ENCODE measurements at places on chromosomes 1 and 21.

GRCh38 chr21:34818662-34819158 lies 149.9 kb downstream of the CLIC6 start:
- DNase-seq, result no peak

GRCh38 chr1:36322786-36323635 lies 434 bp downstream of the EVA1B start:
- no peak for DNase-seq

DNA sequence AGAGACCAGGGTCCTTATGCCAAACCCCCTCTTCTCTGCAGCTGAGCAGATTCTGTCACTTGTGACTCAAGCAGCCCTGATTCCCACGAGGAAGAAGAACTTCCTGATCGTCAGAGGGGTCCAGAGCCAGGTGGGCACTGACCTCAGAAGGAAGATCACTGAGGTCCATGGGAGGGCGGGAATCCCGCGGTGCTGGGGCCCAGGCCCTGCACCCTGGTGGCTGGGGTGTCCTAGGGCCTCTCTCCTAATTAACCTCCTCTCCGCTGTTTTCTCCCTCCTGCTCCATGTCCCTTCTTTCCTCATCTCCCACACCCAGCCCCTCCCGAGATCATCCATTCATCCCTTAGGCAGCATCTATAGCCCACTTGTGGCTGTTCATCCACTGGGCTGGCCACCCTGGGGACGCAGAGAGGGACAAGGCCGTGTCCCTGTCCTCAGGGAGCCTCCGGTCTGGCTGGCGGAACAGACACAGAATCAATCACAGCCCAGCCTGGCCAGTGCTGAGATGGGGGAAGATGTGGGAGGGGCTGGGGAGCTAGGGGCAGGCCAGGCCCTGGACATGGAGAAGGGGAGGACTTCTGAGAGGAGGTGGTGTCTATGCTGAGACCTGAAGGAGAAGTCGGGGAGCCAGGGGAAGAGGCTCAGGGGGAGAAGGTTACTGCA lies 638.3 kb downstream of the MATN1 start:
- DNase-seq, result no peak

DNA sequence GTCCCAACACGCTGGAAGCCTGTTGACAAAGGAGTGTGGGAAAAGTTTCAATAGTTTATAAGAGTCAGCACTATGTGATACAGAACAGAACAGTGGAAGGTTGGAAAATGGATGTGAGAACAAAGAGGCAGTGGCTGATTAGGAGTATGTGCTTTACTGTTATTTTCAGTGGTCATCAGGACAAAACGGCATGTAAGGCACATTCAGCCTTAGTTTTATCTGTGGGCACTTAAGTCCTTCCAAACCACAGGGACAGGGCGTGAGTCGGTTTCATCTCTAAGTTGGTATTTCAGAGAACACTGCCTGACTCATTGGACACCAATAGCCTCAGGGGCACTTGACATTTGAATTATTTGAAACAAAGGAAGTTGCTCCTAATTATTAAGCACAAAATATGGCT lies 306.9 kb downstream of the ASTN1 start:
- no peak for DNase-seq

DNA sequence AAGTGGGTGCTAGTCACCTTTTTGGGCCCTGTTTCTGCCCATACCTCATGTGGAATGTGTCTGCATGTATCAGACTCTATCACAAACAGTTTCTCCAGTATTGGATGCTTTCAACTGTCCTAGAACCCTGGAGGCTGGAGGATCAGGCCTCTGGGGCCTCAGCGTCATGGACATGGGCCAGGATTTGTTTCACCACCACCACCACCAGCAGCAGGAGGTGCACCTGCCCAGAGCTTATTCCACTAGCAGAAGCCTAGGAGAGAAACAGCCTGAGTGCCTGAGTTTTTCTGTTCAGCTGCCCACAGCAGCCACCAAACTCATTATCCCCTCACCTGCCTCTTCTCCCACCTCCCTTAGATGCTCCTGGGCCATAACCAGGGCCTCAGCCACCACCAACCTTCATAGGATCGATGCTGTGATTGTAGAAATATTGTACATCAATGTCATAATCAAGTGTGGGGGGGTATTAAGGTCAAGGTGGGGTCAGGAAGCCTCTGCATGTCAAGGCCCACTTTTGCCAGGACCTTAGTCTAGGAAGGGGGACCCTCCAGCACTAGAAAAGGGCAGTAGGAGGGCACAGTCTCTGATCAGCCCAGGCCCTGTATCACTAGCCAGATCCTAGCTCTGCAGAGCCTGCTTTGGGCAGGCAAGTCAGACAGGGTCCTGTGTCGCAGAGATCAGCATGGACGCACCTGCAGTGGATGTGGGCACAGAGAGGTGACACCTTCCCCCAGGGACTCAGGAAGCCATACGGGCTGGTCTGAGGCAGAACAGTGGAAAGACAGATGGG lies 9.3 kb downstream of the DMAP1 start:
- no peak for DNase-seq

DNA sequence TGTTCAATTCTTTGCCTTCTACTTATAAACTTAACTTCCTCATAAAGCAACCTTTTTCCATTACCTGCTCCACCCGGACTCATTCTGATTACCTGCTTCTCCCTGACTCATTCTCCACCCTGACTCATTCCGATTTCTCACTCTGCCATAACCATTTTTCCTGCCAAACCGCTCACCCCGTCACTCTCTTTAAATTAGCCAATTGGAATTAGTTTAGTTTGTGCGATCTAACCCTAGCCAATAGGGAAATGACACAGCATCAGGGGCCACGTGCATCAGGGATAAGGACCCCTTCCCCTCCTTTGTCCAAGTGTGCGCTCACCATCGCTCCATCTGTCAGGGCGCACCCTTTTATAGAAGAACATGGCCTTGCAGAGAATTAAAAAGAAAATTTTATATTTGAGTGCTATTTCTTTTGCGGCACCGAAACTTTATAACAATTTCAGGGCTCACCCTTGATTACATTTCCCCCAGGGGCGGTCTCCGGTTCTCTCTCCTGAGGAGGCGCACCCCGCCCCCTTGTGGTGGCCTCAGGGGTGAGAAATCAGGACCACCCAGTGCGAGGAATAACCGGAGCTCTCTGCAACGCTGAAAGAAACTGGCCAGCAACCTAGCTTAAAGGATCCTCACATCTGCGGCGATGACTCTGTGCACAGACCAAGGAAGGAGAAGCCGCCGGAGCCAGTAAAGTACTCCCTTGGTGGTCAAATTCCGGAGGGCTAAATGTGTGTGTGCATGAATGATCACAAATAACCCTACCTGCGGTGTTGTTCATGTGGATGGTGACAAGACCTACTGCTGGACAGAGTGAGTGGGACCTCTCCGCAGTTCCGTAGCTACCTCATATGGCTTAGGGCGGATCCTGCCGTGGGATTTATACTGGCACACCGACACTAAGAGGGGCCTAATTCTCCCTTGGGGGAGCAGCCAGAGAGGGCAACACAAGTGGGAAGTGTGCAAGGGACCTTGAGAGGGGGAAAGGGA lies 30.3 kb upstream of the CBR3 start:
- DNase-seq, result no peak

DNA sequence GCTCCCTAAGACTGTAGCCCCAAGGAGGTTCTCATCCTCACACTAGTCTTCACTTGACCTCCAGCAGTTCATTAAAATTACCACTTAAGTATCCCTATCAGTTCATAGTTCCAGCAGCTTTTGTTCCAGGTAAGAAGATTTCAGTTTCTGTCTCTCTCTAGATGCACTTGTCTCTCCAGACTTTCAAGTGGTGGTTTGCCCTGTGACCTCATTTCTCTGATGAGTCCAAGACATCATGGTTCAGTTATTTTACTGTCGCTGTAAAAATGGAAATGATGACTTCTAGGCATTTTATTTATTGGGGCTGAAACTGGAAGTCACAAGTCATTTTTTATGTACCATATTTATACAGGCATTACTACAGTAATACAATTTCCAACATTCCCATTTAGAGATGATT lies 17.9 kb upstream of the RGS18 start:
- no peak for DNase-seq

- DNase-seq, result no peak
Measured at GRCh38 chr1:111140680-111140967, 601 bp downstream of the CEPT1 start.

GRCh38 chr1:205454903-205455335 lies 926 bp downstream of the BLACAT1 start:
- peak; percentile 55 for DNase-seq

DNA sequence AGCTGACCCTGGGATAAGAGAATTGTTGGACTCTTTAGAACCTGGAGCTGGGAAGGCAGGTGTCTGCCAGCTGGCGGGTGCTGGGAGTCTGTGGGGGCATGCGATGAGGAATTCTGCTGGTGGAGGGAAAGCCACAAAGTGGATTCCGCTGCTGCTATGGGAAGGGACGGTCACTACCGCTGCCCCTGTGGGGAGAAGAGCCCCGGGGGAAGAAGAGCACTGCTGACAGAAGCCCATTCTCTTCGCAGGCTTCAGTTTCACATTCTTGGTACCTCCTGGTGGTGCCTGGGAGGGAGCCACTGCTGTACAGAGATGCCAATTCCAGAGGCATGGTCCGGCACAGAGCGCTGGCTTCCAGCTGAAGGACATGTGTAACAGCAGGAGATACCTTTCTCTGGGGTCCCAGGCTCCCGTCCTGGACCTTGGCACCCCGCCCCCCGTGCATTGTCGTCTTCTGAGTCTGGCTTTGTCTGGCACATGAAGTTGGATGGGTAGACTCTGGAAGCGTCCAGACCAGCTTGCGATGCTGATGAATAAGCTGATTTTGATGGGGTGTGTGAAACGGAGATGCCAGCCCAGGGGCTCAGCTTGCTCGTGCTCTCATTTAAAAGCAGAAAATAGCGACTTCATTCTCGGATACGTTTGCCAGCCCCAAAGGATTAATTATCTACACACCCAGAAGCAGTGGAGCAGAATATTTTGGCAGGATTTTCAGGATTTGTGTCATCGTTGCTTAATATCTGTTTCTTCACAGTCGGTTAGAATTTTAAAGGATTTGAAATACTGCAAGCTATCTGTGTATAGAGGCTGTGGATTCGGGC lies 13.2 kb downstream of the PDXK start:
- DNase-seq, result peak; percentile 88

DNA sequence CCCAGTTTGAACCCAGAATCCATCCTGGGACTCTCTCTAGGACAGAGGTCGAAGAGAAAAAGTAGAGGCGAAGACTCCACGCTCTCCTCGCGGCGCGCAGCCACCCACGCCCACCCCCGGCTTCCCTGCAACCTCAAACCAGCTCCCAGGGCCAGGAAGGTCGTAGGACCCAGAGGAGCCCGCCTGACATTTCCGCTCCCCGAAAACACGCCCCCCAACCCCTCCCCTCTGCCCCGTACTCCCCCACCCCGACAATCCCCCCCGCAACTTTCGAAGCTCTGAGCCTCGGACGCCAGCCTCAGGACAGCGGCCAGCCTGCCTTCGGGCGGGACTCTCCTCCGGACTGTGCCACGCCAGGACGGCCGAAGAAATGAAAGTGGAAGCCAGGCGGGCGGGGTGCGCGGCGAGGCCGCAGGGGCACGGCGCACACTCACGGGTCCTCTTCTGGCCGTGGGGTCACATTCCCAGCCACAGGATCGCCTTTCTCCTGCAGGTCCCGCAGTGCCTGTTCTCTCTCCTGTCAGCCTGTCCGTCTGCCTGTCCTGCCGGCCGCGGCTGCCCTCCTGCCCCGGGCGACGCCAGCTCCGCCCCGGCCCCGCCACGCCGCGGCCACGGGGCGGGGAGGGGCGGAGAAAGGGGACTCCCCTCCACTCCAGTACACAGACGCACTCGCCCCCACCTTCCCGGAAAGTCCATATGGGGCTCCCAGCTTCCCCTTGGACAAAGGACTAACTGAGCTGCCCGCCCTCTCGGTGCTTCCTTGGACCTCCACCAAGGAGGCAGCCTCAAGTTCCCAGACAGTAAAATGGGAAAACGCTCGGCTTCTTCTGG lies at the start of gene MOB3C:
Gene MOB3C, minus strand, starts transcription at position 535 of the 831 bp plus-strand sequence. CDS start 3,490 bp downstream, outside the sequence.
- no peak for DNase-seq

DNA sequence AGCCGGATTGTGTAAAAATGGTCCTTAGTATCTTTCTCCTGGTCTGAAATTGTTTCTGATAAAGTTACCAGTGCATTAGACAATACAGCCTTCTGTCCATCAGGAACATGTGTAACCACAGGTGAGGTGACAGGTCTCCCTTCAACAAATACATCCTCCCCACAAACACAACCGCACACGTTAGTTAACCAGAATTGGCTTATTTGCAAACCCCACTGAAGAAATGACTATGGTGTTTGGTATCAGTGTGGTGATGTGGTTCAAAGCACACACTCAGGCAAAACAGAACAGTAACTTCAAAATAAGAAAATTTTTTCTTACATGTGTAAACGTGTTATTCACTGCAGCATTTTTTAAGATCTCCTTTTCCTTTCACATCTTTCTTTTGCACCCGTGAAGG lies 517.2 kb upstream of the NR5A2 start:
- no peak for DNase-seq

DNA sequence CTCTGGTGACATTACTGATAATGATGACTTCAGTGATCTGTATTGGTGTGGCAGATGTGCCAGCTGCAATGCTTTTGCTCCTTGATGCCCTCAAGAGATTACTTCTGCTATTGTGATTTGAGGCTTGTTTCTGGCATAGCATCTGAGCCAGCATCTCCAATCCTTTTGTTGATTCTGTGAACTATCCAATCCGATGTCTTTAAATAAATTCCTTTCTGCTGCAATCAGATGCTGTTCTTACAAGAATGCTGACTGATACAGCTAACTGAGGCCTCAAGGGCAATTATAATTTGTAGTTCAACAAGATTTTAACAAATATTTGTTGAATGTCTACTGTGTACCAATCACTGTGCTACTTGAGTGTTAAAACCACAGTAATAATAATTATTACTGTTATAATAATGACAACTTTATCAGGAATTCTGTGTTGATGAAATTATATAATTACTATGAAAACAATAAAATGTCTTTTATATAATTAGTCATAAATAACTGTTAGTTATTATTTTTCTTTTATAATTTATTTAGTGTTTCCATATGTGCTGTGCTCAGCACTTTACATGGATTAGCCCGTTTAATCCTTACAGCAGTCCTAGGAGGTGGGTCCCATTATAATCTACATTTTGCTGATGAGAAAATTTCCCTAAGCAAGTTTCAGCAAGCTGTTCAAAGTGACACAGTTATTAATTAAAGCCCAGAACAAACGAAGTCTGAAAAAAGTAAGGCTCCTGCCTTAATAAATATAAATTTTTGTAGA lies 308.2 kb downstream of the BRINP3 start:
- peak; percentile 68 for DNase-seq

DNA sequence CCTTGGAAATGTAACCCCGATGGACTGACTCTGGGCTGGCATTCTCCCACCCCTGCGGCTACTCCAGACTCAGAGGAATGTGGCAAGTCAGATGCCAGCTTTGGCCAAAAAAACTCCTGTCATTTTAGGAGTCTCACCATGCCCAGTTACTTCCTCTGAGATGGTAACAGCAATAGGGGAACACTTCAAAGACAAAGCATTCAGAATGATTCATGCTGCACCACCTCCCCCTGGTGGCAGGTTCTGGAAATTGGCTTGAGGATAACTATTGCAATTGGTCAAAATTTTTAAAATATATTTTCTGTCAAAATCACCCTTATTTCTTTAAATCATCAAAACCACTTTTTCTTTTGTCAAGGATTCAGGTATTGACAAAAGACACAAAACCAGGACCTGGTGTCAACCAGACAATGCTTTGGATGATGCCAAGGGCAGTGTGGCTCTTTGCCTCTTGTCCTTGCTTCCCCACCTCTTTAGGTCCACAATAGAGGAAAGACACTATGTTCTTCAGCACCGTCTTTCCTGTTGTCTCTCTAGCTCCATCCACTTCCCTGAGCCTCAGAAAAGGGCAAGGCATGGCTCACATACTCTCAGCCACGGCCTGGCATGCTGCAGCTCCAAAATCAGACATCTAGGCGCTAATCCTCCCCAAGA lies 9.9 kb upstream of the CDCA8 start:
- no peak for DNase-seq

GRCh38 chr1:219226196-219226595 lies 52.5 kb downstream of the LYPLAL1 start:
- DNase-seq, result no peak

Measured in retinal pigment epithelial cell (primary cell).